A673 (cell line): ENCODE measurements at places on chromosomes 3 and 15.
A peak's percentile ranks its signal among the peaks of the same experiment; 100 is the strongest.

GRCh38 chr3:78402720-78403119, 1362.8 kb downstream of the ROBO2 start:
- no peak for DNase-seq

DNA sequence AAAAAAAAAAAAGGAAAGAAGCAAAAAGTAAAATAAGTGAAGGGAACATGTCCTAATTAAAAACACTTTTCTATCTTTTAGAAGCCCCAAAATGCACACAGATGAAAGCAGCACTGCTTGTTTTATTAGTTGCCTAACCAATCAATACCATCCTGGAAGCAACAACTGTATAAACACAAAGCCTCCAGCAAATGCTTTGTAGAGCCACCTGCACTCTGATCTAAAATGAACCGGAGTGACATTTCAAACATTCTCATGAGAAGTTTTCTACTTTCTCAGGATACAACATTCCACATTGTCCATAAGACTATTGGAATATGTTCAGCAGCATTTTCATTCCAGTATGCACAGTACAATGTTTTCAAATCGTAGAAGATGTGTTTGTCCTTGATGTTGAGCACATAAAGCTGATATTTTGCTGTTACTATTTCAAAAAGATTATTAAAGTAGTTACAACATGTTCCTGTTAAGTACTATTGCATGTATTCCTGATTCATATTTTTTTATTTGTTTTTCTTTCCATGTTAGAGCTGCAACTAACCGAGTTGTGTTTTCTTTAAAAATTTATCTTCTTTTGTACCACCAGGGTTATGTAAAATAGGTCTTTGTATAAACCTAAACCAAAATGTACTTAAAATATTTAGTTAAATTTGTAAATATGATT, 50.3 kb upstream of the PLSCR5 start:
- no peak for DNase-seq

DNA sequence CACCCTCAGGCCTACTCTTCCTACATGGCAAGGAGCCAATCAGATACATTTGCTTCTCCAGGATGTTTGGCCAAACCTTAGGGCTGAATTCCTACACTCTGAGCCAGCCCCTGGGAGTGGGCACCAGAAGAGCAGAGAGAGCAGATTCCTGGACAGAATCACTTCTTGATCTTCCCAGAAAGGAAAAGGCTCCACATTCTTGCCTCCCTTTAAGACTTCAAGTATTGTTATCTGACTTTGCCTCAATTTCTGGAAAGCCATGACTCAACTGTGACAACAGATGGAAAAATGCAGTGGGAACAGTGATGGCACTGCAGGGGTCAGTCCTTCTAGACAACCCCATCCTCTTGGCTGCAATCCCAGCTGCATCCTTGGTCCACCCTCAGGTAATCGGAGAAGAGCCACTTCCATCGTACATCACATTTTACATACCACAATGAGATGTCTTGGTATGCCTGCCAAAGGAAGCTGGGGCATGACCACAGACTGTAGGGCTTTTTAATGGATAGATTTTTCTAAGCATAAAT, 21.0 kb downstream of the SLCO2A1 start:
- DNase-seq = no peak

DNA sequence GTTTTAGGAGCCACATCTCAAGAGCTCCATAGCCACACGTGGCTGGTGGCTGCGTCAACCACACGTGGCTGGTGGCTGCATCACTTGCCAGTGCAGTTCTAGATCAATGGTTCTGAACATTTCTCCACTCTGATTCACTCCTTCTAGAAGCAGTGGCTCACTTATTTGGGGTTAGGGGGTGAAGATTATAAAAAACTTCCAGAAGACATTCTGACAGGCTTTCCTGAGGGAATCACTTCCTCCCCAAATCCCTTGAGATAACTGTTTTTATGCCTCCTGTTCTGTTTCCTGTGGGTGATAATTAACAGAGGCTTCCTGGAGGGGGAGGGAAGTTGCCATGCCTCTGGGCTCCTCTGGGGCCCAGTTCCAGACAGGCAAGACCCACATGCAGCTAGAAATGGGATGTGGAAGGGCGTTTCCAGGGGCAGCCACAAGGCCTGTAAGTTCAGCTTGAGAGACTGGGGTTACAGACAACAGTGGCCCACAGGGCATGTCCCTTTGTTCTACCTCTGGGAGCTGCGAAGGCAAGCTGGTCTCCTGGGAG, 23.6 kb downstream of the HEG1 start:
- DNase-seq = peak; percentile 88

DNA sequence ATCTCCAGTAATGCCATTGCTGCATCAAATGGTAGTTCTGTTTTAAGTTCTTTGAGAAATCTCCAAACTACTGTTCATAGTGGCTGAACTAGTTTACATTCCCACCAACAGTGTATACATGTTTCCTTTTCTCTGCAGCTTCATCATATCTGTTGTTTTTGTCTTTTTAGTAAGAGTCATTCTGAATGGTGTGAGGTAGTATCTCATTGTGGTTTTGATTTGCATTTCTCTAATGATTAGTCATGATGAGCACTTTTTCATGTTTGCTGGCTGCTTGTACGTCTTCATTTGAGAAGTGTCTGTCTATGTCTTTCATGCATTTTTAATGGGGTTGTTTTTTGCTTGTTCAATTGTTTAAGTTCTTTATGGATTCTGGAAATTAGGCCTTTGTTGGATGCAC, 10.2 kb upstream of the GCSAM start:
- DNase-seq = no peak

DNA sequence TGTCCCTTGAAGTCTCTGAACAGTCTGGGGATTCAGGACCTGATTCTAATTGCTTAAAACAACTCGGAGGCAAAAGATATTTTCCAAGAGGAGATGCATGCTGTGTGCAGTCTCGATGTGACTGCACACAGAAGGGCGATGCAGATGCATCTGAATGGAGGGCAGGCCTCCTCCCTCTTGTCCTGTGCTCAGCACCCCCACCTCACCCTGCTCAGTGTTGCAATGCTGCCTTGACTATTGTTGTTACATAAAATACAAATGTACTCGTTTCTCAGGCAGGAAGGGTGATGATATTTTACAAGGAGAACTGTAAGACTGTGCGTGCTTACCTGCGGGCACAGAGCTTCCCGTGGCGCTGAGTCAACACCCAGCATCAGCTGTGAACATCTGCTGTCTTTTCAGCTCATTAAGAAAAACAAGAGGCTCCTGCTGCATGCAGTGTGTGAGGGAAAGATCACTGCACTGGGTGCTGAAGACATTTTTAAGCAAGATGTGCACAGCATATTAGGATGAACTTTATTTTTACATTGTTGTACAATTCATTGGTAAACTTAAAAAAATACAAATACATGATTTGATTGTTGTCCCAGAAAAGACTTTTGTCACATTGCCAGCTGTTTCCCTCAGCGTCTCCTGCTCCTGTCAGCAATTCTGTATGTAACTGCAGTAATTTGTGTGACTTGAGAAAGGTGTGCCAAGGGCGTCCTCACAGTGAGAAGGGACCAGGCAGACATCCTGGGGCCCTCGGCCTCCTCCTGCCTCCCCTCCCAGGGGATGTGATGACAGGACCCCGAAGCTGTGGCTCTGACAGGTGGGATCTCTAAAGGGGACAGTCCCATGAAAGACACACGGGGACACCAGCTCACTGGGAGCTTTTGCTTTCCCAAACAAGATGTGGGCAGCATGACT, 56.3 kb upstream of the RPL32 start:
- DNase-seq = no peak

DNA sequence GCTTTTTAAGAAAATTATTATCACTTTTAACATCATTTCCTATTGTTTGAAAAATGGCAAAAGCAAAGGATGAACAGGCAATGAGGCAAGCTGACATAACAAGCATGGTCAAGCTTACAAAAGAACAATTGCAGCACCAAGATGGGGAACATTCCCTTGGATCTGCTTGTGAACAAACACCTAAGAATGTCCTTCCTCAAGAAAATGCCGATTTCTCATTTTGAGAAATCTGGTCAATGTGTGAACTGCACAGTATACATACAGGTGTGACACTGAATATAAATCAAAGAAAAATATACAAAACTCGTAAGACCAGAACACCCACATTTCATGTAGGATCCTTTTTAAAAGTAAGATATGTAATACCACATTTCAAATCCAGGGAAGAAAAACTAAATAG, 58.9 kb downstream of the LRRFIP2 start:
- DNase-seq = no peak

DNA sequence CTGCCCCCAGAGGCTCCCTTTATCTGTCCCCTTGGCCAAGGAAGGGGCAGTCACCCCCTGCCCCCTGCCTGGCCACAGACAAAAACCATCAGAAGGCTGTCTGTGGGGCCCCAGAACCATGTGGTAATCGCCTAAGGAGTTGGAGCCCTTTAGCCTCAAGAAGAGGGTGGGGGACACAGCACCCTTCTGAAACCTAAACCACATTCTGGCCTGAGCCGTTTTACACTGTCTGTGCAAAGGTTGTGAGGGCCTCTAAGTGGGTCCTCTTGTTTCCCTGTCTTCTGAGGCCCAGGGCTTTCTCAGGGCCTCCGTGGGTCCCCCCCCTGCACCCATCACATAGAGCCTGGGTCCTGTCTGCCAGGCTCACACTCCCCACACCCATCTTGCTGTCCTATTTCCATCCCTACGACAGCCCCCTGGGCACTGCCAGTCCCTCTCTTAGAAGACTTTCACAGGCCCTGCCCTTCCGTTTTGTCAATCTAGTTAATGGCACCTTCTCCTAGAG, 17.9 kb upstream of the RPUSD3 start:
- no peak for DNase-seq

DNA sequence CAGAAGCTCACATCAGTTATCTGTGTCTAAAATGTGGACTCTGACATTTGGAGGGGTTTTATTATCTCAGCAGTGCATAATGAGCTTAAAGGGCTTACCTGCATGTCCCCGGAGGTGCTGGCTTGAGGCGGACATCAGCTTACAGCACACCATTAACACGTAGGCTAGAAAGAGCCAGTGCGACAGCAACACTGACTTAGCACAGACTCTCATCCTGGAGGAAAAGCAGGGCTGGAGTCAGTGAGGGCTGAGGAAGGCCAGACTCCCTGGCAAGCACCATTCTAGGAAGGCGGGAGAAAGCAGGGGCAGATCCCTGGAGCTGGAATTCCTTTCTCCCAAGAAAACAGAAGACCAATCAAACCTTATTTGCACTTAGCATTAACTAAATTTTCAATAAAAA, 51.7 kb downstream of the TAFA4 start:
- DNase-seq = no peak

GRCh38 chr3:109234300-109234699, 82.0 kb downstream of the DPPA2 start:
- DNase-seq = no peak

GRCh38 chr3:127152684-127153505, 40.0 kb upstream of the PRR23E start:
- DNase-seq = no peak

GRCh38 chr3:113594066-113594465, 61.7 kb downstream of the SIDT1 start:
- DNase-seq = no peak

- no peak for DNase-seq
These were observed 185.5 kb downstream of the NFKBIZ start for GRCh38 chr3:102034639-102035451.

DNA sequence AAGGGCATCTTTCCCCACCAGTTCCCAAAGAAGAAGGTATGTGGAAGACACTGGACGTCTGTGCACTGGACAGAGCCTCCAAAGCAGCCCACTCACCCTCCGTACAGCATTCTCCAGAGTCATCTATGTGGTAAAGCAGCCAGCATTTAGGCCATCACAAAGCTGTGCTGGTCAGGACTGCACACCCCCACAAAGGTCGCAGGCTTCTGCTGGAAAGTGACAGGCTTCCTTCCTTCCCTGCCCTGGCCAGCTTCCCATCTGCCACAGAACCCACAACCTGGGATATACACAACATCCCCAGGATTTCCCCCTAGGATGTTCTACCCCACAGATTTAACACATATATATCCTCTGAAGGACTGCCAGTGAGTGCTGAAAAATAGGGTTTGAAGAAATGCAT, 64.6 kb upstream of the GALNT15 start:
- no peak for DNase-seq

DNA sequence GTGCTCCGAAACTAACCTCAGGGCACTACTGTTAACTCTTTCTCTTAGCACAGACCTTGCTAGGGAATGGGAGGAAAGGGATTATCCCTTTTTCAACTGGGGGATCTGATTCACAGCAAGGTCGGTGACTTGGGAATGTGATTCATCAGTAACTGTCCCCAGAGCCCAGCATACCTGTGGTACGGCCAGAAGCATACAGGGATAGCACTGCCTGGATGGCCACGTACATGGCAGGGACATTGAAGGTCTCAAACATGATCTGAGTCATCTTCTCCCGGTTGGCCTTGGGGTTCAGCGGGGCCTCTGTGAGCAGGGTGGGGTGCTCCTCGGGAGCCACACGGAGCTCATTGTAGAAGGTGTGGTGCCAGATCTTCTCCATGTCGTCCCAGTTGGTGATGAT, 2.3 kb downstream of the ACTC1 start:
- no peak for DNase-seq

- no peak for DNase-seq
These were observed 17.8 kb upstream of the FGF12 start for GRCh38 chr3:192745150-192745549.

DNA sequence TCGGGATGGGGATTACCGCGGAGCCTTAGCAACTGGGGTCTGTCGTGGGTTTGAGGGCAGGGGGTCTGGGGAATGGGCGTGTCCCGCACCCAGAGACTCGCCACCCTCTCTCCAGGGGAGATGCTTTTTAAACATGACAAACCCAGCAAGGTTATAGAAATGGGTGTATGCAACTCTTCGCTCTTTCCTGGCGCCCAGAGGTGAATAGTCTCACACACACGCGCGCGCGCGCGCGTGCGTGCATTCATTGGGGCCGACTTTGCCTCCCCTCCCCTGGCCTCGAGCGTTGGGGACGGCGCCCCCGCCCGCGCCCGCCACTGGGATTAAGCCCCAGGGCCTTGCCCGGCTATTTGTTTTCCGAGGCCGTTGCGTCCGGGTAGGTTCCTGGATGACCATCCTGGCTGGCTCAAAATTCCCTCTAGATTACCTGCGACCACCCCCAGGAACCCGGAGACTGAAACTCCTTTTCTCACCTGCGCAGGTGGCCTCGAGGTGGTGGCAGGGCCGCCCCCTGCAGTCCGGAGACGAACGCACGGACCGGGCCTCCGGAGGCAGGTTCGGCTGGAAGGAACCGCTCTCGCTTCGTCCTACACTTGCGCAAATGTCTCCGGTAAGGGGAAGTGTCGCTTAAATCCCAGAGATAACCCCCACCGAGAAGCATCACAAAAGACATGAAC, 777 bp downstream of the GPR160 start:
- peak; percentile 35 for DNase-seq

GRCh38 chr15:59721411-59721810, 32.3 kb upstream of the BNIP2 start:
- no peak for DNase-seq

- no peak for DNase-seq
These were observed 10.8 kb downstream of the PRICKLE2 start for GRCh38 chr3:64214381-64215018.
